Pancreas (tissue), 10 donors: ENCODE measurements at places on chromosomes 2 and 18. TPM values are rescaled to one million over a fixed set of nuclear protein-coding genes. Genes with fewer than 3 reads are reported as not detected.
A peak's percentile ranks its signal among the peaks of the same experiment; 100 is the strongest.

GRCh38 chr2:11446733-11447248 lies 19.2 kb downstream of the E2F6 start:
- DNase-seq = peak; percentile 10
- H3K27me3 ChIP-seq = no peaks in the 10 kb centered on the region
- H3K4me1 ChIP-seq = no peaks in the 10 kb centered on the region
- no peak overlapping the region for H3K27ac ChIP-seq
- H3K36me3 ChIP-seq = peaks cover 4% of the 10 kb centered on the region
- H3K4me3 ChIP-seq = no peak overlapping the region

UGT1A3 gene
- not detected for total RNA-seq

DNA sequence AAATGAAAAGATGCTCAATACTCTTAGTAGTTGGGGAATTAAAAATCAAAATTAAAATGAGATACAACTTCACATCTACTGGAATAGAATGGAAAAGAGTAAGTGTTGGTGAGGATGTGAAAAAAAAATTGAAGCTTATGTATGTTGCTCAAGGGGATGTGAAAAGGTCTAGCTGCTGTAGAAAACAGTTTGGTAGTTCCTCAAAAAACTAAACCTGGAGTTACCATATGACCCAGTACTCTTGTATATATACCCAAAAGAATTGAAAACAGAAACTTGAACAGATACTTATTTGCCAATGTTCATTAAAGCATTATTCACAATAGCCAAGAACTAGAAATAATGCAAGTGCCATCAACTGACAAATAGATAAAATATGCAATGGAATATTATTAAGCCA lies 208.4 kb downstream of the FIGN start:
- no peak for DNase-seq
- no peaks in the 10 kb centered on the region for H3K4me1 ChIP-seq
- H3K36me3 ChIP-seq = no peaks in the 10 kb centered on the region

MPP4 gene
- total RNA-seq = 0.19 TPM

SPP2 gene
- total RNA-seq = not detected

- no peak overlapping the region for H3K4me3 ChIP-seq
- no peaks in the 10 kb centered on the region for H3K36me3 ChIP-seq
- no peaks in the 10 kb centered on the region for H3K4me1 ChIP-seq
- no peak overlapping the region for H3K27ac ChIP-seq
- DNase-seq = no peak
Measured at GRCh38 chr2:238694136-238694755, 153.6 kb upstream of the TWIST2 start.

RAPGEF4 gene
- total RNA-seq = 6.3 TPM

SPAG16 gene
- total RNA-seq = 12.3 TPM

DNA sequence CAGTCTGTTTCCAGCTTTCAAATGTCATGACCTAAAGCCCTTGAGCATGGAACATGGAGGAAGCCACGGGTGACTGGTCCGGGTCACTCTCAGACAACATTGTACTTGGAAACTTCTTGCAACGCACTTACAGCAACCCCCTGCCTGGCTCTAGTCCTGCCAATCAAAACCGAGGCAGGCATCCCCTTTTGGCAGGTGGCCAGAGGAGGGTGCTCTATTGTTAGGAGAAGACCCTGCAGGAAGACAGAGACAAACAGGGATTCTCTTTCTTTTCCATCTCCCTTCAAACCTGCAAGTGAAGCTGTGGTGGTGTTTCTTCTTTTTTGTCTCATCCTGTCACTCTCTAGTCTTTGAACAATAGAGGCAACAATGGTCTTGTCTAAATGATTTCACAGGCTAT lies 667.2 kb downstream of the ZEB2 start:
- no peaks in the 10 kb centered on the region for H3K4me1 ChIP-seq
- DNase-seq = no peak
- H3K4me3 ChIP-seq = no peak overlapping the region
- H3K36me3 ChIP-seq = no peaks in the 10 kb centered on the region
- no peaks in the 10 kb centered on the region for H3K27me3 ChIP-seq

GRCh38 chr18:30302181-30302580 lies 740.4 kb downstream of the DSC3 start:
- H3K4me1 ChIP-seq = no peaks in the 10 kb centered on the region
- H3K27me3 ChIP-seq = no peaks in the 10 kb centered on the region
- no peaks in the 10 kb centered on the region for H3K36me3 ChIP-seq

- no peaks in the 10 kb centered on the region for H3K4me1 ChIP-seq
- no peak overlapping the region for H3K4me3 ChIP-seq
- no peaks in the 10 kb centered on the region for H3K27me3 ChIP-seq
- DNase-seq = no peak
Measured at GRCh38 chr18:9647496-9648323, 33.4 kb upstream of the PPP4R1 start.

DNA sequence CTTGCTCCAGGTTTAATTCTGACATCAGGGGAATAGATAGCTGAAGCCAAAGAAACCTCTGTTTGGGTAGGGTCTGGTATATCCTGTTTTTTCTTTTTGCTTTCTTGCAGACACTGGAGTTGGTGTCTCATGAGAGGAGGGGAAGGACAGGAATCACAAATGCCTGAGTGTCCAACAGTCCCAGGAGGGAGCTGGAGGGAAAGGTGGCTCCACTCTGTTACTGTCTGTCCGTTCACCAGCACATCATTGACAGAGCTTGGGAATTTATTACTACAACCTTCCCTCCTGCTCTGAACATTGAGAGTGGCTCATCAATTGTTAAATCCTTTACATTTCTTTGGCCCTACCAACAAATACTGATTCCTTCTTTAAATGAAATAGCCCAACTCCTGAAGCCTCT lies 152.3 kb upstream of the NOSTRIN start:
- no peak overlapping the region for H3K4me3 ChIP-seq
- no peak for DNase-seq
- no peaks in the 10 kb centered on the region for H3K36me3 ChIP-seq
- peaks cover 10% of the 10 kb centered on the region for H3K4me1 ChIP-seq
- no peaks in the 10 kb centered on the region for H3K27me3 ChIP-seq

DNA sequence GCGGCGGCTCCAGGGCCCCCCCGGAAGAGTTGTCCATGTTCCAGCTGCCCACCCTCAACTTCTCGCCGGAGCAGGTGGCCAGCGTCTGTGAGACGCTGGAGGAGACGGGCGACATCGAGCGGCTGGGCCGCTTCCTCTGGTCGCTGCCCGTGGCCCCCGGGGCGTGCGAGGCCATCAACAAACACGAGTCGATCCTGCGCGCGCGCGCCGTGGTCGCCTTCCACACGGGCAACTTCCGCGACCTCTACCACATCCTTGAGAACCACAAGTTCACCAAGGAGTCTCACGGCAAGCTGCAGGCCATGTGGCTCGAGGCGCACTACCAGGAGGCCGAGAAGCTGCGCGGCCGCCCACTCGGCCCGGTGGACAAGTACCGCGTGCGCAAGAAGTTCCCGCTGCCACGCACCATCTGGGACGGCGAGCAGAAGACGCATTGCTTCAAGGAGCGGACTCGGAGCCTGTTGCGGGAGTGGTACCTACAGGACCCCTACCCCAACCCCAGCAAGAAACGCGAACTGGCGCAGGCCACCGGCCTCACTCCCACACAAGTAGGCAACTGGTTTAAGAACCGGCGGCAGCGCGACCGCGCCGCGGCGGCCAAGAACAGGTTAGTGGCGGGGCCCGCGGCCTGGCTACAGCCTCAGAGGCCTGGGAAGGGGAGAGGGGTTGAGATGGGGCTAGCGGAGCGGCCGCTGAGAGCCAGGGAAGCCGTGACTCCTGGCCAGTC lies 965 bp downstream of the SIX3 start:
- no peak overlapping the region for H3K27ac ChIP-seq
- peaks cover 5% of the 10 kb centered on the region for H3K4me1 ChIP-seq
- H3K27me3 ChIP-seq = peaks cover 20% of the 10 kb centered on the region
- no peak overlapping the region for H3K4me3 ChIP-seq
- no peak for DNase-seq

DNA sequence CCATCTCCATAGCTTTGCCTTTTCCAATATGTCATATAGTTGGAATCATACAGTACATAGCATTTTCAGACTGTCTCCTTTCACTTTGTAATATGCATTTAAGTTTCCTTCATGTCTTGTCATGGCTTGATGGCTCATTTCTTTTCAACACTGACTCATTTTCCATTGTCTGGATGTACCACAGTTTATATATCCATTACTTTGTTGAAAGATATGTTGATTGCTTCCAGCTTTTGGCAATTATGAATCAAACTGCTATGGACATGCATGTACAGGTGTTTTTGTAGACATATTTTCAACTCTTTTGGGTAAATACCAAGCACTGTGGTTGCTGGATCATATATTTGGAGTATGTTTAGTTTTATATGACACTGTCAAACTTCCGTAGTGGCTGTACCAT lies 26.3 kb downstream of the ACSL3 start:
- peaks cover 19% of the 10 kb centered on the region for H3K4me1 ChIP-seq
- no peak overlapping the region for H3K4me3 ChIP-seq
- DNase-seq = no peak
- no peak overlapping the region for H3K27ac ChIP-seq

- no peaks in the 10 kb centered on the region for H3K4me1 ChIP-seq
- no peak for DNase-seq
- H3K36me3 ChIP-seq = no peaks in the 10 kb centered on the region
- no peak overlapping the region for H3K27ac ChIP-seq
- no peak overlapping the region for H3K4me3 ChIP-seq
- no peaks in the 10 kb centered on the region for H3K27me3 ChIP-seq
Measured at GRCh38 chr2:31258351-31258750, 24.4 kb downstream of the EHD3 start.

DNA sequence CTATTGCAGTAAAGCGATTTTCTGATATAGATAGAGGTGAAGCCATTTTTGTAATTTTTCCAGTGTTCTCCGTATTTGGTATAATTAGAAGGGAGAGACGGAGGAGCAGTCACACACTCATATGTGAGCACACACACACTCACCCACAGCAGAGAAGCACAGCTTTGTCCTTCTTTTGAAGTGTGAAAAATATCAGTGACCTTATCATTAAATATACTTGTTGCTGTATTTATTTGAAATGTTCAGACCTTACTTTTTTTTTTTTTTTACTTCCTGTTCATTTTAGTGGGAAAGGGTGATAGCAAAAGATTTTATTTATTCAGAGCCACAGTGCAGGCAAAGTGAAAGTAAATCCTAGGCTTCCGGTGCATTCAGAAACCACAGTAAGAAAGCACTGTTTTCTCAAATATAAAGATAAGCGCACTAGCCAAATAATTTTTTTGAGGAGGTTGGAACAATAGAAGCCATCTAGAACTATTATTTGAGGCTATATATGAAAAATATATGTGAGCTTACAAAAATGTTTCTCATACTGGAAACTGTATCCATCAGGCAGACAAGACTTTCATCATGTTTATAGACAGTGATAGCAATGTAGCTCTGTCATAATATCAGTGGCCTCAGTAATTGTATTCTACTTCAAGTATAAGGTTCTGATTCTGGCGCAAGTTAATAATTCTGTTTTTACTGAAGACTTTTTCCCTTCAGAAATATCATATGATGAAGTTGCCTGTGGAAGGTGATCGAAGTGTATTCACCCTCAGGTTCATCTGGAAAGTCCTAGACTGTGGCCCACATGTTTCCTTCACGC lies 37.2 kb downstream of the TSHZ1 start:
- no peaks in the 10 kb centered on the region for H3K36me3 ChIP-seq
- no peaks in the 10 kb centered on the region for H3K27me3 ChIP-seq
- no peak overlapping the region for H3K4me3 ChIP-seq
- H3K4me1 ChIP-seq = peaks cover 6% of the 10 kb centered on the region
- H3K27ac ChIP-seq = no peak overlapping the region

GRCh38 chr2:224570328-224570993 lies 14.7 kb downstream of the CUL3 start:
- no peak overlapping the region for H3K27ac ChIP-seq
- H3K4me1 ChIP-seq = peaks cover 41% of the 10 kb centered on the region
- no peaks in the 10 kb centered on the region for H3K27me3 ChIP-seq
- peak; percentile 7 for DNase-seq
- H3K36me3 ChIP-seq = no peaks in the 10 kb centered on the region

IL1B gene
- 0.98 TPM for total RNA-seq

DNA sequence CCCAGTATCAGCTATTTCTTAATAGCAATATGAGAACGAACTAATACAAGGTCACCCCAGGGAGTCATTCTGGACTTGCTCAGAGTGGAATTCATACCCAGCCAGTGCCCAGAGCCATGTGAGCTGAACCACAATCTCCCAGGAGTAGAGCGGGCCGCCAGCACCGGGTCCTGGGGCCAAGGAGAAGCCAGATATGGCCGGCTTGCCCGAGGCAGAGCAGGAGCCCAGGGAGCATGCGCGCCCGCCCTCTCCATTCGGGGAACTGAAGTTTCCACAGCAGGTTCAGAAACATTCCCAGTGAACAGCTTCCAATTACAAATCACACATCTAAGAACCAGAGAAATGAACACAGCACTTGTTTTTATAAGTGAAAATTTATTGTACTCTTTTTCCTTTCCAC lies 37.5 kb downstream of the EIPR1 start:
- no peak for DNase-seq
- H3K4me3 ChIP-seq = no peak overlapping the region
- no peak overlapping the region for H3K27ac ChIP-seq
- no peaks in the 10 kb centered on the region for H3K36me3 ChIP-seq
- H3K27me3 ChIP-seq = no peaks in the 10 kb centered on the region

- no peak overlapping the region for H3K4me3 ChIP-seq
- peaks cover 12% of the 10 kb centered on the region for H3K4me1 ChIP-seq
- no peaks in the 10 kb centered on the region for H3K36me3 ChIP-seq
- H3K27me3 ChIP-seq = no peaks in the 10 kb centered on the region
- no peak overlapping the region for H3K27ac ChIP-seq
- no peak for DNase-seq
Measured at GRCh38 chr2:32711219-32711618, 83.4 kb downstream of the TTC27 start.

GRCh38 chr18:48736321-48737260 lies 197.8 kb downstream of the CTIF start:
- H3K27ac ChIP-seq = no peak overlapping the region
- DNase-seq = no peak
- no peaks in the 10 kb centered on the region for H3K36me3 ChIP-seq
- no peaks in the 10 kb centered on the region for H3K4me1 ChIP-seq

DNA sequence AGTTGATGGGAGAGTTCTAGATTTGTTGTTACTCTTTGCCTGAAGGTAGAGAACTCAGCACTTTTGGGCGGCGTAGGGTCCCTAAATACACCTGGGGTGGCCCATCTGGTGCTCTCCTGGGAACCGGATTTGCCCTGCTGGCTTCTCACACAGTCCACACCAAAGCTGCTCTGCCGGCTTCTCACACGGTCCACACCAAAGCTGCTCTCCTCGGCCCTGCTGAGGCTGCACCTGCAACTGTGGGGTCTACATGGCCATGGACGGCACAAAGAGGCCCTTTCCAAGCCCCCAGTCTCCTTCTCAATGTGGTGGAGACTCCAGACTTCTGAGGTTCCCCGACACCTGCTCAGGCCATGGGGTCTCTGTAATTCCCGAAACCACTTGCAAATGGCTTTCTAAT lies 124.8 kb upstream of the GPC1 start:
- H3K27me3 ChIP-seq = no peaks in the 10 kb centered on the region
- no peak for DNase-seq
- H3K4me3 ChIP-seq = no peak overlapping the region
- no peaks in the 10 kb centered on the region for H3K36me3 ChIP-seq

GRCh38 chr18:48124857-48125626 lies 194.6 kb upstream of the SMAD2 start:
- H3K4me1 ChIP-seq = no peaks in the 10 kb centered on the region
- DNase-seq = no peak
- H3K4me3 ChIP-seq = no peak overlapping the region
- H3K27me3 ChIP-seq = no peaks in the 10 kb centered on the region

SLC4A3 gene
- 2.6 TPM for total RNA-seq

KLHL41 gene
- 0.32 TPM for total RNA-seq

FAM228A gene
- total RNA-seq = not detected

CXCR2 gene
- 1.5 TPM for total RNA-seq

CDH20 gene
- not detected for total RNA-seq

SLC9A4 gene
- not detected for total RNA-seq
